ENCODE measurements at places on chromosomes 7 and 10.
A peak's percentile ranks its signal among the peaks of the same experiment; 100 is the strongest.

GRCh38 chr7:151051108-151051507 is 2.8 kb downstream of the ASIC3 start:
- DNase-seq, result peak; percentile 65

- DNase-seq, result no peak
These were observed 25.1 kb downstream of the AQP1 start for GRCh38 chr7:30936650-30937245.

DNA sequence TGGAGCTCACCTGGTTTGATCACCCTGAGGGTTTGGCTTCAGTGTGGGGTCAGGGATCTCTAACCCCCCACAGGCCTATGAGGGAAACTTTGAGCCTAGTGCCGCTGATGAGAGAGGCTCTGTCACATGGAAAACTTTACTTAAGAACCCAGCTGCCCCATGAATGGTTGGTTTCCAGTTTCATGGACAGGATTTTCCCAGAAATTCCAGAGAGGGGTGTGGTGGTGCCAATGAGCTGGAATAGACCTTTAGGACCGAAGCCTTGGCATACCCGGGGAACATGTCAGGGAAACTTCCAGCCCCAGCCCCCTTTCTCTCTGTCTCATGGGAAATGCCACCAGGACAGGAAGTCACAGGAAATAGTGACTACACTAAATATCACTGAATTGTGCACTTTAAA is 36.9 kb downstream of the AKR1B1 start:
- DNase-seq, result no peak

GRCh38 chr10:77358656-77359055 is 279.0 kb downstream of the KCNMA1 start:
- DNase-seq, result no peak

- DNase-seq, result no peak
These were observed 275.3 kb downstream of the NRG3 start for GRCh38 chr10:82150123-82150900.

- DNase-seq, result no peak
These were observed 95.3 kb upstream of the DNAJB12 start for GRCh38 chr10:72449941-72450441.

- DNase-seq, result no peak
These were observed 111.6 kb upstream of the KLF14 start for GRCh38 chr7:130845581-130846085.

DNA sequence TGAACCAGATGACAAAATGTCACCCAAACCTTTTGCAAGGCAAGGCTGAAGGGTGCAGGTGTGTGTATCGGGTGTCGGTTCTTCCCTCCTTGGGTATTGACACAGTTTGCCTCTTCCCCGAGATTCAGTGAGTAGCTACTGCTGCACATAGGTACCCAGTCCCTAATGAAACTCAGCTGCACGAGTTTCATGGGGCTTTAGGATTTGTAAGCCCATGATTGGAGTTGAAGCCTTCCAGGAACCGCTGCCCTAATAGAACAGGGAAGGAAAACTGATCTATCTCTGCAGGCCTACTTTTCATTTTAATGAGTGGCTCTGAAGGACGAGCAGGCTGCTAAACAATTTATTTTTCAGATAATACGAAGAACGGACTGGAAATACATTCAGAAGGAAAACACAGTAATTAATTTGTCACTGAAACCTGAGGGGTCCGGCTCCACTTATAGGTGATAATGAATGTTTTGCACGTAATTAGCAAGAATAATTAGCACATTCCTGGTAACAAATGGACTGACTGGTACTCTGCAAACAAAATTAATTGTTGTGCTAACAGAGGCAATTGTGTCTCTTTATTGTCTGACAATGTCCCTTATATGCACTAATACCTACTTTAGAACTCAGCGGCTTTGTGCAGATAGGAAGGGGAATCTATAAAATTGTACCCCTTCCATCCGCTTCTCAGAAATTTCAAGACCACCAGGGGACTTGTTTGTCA is 49.6 kb upstream of the FZD8 start:
- no peak for DNase-seq

- peak; percentile 17 for DNase-seq
These were observed 4.6 kb downstream of the SH2B2 start for GRCh38 chr7:102291056-102291915.

GRCh38 chr7:69078997-69079769 is 519.1 kb upstream of the AUTS2 start:
- DNase-seq, result no peak
